RCC 7860 (cell line): ENCODE measurements at places on chromosomes 13 and 19.

DNA sequence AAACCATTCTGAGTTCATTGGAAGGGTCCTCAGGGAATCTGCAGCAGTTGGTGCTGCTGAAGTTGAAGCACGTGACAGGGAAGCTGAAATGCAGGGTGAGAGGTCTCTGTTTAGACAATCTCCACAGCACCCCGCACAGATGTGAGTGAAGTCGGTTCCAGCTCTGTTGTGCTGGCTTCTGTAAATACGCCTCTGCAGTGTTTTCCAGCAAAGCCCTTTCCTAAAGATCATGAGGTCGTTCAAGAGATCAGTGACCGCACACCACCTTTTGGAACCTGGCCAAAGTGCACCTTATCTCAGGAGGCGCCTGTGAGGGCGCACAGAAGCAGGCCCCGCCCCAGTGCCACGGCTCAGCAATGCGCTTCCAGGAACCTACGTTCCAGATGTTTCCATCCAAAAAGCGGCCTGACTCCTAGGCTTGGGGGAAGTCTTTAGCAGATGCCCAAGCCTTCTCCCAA, 10.8 kb downstream of the CUL4A start:
- DNase-seq: no peak

DNA sequence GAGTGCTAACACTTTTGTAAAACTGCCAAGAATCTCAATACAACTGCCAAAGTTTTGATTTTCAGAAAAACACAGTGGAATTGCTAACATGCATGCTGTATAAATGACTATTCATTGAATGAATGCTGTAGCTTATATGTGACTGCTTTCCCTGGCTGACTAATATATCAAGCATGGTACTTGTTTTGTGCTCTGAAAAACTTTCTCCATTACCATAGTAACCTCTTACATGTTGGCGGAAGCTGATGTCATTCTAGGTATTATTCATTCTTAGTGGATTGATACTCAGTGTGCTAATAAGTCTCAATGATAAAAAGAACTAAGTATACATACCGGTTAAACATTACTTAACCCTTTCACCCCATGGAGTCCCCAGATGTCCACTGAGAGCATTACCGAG, 166.1 kb upstream of the MYO16 start:
- DNase-seq: peak; percentile 76

DNA sequence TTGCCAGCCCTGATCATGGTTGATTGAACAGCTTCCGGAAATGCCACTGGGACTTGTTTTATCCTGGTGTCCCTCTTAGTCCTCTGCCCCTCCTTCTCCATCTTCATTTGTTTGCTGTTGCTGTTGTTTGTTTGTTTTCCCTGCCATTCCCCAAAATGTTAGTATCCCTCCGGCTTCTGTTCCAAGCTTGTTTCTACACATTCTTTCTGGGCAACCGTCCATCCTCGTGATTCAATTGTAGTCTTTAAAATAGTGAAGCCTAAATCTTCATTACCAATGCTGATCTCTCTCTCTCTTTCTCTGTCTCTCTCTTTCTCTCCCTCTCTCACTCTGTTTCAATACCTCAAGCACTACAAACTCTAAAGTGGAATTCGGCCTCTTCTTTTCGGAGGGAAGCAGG, 649.3 kb upstream of the ARGLU1 start:
- no peak for DNase-seq

DNA sequence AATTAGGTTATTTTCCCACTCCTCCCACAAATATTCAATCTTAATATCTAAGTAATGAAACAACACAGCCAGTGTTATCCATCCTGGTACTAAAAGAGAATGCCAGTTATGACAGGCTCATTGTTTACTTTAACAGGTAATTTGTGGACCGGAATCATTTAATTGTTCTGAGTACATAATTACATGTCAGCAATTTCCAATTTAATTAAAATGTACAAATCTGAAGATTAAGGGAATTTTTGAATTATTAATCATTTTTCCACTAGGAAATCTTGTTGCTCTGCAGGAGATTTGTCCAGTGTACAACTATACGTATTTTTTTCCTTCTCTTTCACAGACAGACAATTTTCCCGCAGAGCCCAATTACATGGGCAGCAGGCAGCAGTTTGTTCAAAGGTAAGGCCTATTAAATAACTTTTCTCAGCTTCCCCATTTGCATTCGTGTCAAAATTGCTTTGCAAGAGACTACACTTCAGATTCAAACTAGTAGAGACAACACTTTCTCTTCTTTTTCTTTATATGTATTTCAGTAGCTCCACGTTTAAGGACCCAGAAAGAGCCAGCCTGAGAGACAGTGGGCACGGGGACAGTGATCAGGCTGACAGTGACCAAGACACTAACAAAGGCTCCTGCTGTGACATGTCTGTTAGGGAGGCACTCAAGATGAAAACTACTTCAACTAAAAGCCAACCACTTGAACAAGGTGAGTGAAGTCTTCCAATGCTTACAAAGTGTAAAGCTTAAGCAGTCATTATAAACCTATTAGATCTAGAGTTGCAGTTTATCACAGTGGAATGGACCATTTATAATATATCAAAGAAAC, 34.8 kb downstream of the PCDH17 start:
- DNase-seq: no peak
